Diencephalon (tissue), 1 donor: ENCODE measurements at places on chromosomes 12 and 14. TPM values are rescaled to one million over a fixed set of nuclear protein-coding genes. Genes with fewer than 3 reads are reported as not detected.

The TAS2R9 gene
- total RNA-seq: 0.92 TPM

The EVL gene
- 126 TPM for total RNA-seq

The ZNF891 gene
- total RNA-seq: 9.5 TPM

The BEGAIN gene
- total RNA-seq: 10.1 TPM
